Caki2 (cell line): ENCODE measurements at places on chromosomes 2 and 18. TPM values are rescaled to one million over a fixed set of nuclear protein-coding genes. Genes with fewer than 3 reads are reported as not detected.

DNA sequence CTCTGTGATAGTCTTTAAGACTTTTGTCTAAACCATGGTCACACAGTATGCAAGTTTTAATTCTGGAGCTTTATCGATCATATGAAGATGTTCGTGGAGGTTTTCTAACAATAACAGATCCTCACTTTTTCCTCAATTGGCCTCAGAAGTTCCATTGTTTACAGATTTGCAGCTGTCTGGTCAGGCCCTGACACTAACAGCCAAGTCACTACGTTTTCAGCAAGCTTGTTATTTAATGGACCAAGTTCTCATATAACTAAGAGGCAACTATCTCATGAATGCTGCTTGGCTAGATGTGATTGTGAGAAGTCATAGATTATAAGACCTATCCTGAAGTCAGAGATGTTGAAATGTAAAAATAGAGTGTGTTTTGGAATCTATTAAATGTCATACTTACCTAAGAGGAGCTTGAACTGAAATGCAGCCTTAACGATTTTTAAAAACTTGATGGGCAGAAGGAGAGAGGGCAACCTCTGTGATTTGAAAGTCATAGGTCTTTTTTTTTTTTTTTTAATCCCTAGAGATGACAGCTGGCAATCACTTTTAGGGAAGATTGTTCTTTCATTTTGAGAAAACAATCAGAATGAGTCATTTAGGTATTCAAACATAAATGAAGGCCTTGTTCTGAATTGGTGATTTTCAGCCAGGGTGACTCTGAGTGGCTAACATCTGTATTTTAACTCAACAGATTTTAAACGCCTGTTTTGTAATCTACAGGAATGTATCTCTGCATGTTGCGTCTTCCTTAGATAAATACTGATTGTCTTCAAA is 48.4 kb upstream of the NEMP2 start:
- DNase-seq, result no peak

DNA sequence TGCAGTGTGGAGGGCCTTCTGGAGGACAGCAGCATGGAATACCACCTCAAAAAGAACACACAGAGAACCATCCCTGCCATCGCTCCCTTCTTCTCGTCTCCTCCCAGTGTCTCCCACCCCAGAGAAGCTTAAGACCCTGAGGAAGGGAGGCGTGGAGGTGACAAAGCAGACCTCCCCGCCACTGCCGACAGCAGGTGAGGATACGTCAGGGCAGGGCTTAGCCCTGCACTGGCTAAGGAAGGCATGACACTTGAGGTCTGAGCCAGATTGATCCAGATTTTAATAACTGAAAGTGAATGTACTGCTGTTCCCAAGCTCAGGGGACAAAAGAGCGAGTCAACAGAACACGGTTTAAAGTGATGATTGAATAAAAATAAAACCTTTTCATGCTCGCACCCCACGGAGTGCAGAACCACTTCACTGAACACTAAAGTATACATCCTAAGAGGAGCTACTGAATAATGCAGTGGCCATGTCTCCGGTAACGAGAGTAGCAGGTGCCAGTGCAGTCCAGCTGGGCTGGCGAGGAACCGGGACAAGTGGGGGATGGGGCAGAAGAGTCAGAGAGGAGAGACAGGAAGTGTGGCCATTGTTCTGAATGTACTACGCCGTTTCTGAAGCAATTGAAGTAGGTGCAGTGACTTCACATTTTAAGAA is 391.0 kb downstream of the CDH2 start:
- no peak for DNase-seq

GRCh38 chr2:184210329-184210728 is 388.0 kb upstream of the ZNF804A start:
- DNase-seq, result no peak

- DNase-seq, result no peak
These were observed 778.5 kb downstream of the ERBB4 start for GRCh38 chr2:211760103-211760502.

The WDFY1 gene
- total RNA-seq, result 36.9 and 39.4 TPM in 2 replicates

The KCNIP3 gene
- total RNA-seq, result 1.0 and 1.2 TPM in 2 replicates

The POMC gene
- total RNA-seq, result not detected in 2 replicates

The NMS gene
- not detected in 2 replicates for total RNA-seq

The CXCR4 gene
- total RNA-seq, result not detected in 2 replicates

The CAVIN2 gene
- total RNA-seq, result 0.84 TPM in 1 of 2 replicates, not detected in the other
